ENCODE measurements at places on chromosomes 7 and 10. TPM values are rescaled to one million over a fixed set of nuclear protein-coding genes. Genes with fewer than 3 reads are reported as not detected.

DNA sequence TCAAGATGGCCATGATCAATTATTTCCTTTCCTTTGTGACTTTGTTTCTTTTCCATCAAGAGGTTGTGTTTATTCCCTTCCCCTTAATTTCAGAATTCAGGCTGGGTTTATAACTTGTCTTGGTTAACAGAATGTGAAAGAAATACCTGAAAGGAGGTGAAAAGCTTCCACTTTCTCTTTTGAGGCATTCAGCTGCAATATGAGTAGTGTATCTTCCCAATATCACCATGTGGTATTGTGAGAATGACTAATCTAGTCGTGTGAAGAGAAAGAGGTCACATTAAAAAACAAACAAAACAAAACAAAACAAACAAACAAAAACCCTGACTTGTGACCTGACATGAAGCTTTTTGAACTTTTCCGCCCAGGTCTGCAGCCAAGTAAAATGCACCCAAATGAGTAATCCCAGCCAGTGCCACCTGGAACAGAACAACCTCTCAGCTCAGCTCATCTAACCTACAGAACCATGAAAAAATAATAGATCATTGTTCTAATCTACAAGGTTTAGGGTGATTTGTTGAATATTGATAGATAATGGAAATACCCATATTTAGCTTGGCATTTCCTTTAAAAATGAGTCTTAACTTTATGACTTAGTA is 70.8 kb upstream of the TEX47 start:
- DNase-seq, result no peak

Gene TMEM213
- total RNA-seq, result not detected

GRCh38 chr10:18619016-18619415 is 32.4 kb downstream of the NSUN6 start:
- DNase-seq, result no peak

Gene RAMP3
- total RNA-seq, result not detected

Gene CLCN1
- 0.56 TPM for total RNA-seq

DNA sequence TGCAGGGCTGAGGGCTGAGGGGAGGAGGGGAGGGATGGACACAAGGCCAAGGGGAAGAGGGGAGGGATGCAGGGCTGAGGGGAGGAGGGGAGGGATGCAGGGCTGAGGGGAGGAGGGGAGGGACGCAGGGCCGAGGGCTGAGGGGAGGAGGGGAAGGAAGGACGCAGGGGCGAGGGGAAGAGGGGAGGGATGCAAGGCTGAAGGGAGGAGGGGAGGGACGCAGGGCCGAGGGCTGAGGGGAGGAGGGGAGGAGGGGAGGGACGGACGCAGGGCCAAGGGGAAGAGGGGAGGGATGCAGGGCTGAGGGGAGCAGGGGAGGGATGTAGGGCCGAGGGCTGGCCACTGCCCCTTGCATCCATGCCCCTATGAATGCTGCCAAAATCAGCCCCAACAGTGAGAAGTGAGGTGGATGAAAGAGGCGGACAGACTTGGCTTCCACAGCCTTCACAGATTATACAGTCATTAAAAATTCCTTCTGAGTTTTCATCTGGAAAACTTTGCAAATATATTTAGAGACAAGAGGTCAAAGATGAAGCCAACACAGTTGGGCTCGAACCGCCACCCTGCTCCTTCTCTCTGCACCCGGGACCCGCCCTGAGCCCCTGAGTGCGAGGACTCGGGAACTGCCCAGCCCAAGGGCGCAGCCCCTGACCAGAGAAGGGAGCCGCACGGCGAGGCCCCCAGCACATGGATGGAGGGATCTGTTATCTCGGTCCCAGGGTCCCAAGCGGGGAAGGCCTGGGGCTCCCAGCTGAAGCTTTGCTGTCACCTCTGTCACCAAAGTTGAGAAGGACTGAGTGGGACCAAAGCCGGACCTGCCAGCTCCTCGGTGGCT is 65.8 kb downstream of the DIP2C start:
- no peak for DNase-seq

DNA sequence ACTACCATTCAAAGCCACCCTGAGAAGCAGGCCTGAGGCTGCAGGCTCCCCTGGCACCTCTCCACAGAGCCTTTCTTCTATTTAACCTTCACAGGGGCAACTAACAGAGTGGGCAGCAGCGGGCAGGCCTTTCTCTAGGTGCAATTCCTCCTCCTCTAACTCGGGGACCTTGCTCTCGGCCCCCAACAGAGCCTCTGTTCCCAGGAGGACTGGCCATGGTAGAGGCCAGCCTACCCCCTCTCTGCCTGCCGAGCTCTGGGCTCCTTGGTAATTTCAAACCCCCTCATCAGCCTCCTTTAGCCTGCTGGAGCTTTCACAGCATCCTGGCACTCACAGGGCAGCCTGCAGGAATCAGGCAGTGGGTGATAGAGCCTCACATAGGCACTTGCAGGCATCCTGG is 920.8 kb upstream of the ZNF722 start:
- DNase-seq, result no peak

GRCh38 chr10:13690281-13690825 is 103.6 kb downstream of the PRPF18 start:
- DNase-seq, result no peak

Gene ZNF789
- 19.5 TPM for total RNA-seq

Gene UPK3B
- total RNA-seq, result 6.5 TPM

- DNase-seq, result no peak
These were observed 1.1 kb downstream of the ADK start for GRCh38 chr10:74151879-74152722.

Data from glutamatergic neuron (in vitro differentiated cells).